Stimulated activated naive CD4-positive, alpha-beta T cell treated with Interleukin-2 at 50 U/mL for 16 hours (primary cell): ENCODE measurements at places on chromosomes 7 and 10.
A peak's percentile ranks its signal among the peaks of the same experiment; 100 is the strongest.

GRCh38 chr7:82778021-82778420 lies 334.4 kb upstream of the CACNA2D1 start:
- no peak for DNase-seq

DNA sequence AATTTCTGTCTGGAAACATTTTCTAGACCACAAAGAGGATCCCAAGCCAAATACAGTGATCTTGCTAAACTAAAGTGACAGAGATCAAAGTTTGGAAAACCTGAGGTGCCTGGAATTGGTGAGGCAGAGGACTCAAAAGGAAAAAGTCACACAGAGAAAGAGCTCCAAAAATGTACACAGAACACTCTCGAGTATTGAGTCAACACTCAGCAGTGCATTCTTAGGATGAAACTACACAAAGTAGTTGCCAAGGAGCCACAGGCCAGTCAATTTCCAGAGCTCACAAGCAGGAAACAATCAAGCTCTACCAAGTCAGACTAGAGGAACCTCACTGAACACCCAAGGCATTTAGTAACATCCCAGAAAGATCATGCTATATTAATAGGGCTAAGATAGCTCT lies 61.3 kb downstream of the MICU1 start:
- DNase-seq = no peak

- no peak for DNase-seq
These were observed 91.1 kb downstream of the CXCL12 start for GRCh38 chr10:44293842-44294241.

DNA sequence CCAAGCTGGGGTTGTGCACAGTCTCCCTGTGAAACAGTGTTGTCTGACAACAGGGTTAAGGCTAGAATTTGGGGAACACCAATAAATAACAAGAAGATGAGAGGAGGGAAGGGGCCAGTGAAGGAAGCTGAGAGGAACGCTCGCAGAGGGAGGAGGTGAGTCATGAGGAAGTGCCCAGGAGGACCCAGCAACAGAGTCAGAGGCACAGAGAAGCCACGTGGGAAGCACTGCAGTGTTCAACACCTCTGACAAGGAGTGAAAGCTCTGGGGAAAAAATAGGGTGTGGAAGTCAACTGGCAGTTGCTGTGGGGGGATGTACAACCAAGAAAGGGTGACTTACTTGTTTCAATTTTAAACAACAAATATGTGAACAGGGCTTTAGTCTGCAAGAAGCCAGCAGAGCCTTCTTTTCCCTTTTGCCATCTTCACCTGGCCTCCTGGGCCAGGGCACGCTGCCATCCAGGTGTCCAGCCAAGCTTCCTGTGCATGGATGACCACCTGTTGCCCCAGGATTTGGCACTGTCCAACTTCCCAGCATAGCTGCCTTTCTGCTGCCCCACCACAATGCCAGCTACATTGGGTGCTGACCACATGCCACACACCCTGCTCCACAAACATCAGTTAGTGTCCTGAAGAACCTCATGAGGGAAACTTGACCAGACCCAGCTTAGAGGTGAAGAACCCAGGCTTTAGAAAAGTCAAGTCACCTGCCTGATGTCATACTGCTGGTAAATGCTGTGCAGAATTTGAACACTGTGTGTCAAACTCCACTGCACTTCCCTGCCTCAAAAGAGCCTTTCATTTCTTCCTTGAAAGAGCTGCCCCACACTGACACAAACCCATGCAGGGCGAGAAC lies 69.6 kb downstream of the ATXN7L1 start:
- DNase-seq = peak; percentile 74

DNA sequence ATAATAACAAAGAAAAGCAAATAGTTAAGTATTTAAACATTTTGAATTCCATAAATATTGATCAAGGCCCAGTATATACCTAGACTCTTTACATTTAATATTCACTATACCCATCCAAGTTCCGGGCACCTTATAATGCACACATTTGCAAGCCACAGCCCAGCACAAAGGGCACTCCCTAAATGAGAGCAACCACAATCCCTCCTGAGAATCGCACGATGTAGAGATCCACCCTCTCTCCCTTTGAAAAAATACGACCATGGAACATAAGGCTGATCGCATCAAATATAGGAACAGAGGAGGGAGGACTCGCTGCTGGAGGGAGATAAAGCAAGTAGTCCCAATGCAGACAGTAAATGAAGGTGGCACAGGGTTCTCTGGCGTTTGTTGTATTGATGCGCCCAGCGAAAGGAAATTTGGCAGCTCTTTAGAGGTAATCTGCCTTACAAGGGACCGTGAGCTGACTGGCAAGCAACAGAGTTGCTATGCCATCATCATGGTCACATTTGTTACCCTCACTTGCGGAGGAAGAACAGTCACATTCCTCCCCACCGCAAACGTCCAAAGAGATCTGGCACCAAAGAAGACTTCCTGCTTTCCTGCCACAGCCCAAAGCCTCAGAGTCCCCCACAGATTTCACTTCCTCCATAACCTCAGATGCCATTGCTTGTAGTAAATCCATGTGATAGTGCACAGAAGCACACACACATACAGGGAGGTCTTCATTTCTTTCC lies 16.1 kb upstream of the TAS2R40 start:
- DNase-seq = no peak

- DNase-seq = peak; percentile 68
These were observed 214.4 kb downstream of the FAM107B start for GRCh38 chr10:14560274-14560673.

DNA sequence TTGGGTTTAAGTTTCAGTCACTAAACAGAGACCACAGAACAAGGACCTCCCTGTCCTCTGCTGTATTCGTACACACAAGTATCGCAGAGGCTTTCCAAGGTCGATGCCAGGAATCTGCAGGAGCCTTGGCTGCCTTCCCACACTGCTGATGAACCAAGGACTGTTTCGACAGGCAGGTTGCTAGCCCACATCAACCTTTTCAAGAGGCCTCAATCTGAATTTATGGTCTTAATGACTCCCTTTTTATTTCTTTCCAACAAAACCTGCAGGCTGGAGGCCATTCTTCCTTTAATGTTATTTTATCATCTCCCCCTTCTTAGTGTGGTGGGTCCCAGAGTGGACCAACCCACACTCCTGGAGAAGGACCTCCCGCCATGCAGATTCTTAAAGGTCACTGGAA lies 45.6 kb downstream of the JCAD start:
- DNase-seq = no peak

DNA sequence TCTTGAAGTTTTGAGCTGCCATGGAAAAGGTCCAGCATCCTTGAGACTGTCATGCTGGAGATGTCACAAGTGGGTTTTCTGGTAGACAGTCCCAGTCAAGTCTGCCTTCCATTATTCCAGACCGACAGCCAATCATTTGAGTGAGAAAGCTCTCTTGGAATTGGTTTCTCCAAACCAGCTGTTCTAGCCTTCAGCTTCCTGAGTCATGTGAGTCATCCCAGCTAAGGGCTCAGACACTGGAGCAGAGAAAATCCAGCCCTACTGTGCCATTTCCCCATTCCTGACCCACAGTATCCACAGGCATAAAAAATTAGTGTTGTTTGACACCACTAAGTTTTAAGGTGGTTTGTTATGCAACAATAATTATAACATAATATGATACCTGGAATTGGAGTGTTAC lies 219.0 kb downstream of the ADRA2A start:
- no peak for DNase-seq

GRCh38 chr10:27771231-27771630 lies 25.6 kb upstream of the MKX start:
- DNase-seq = no peak

DNA sequence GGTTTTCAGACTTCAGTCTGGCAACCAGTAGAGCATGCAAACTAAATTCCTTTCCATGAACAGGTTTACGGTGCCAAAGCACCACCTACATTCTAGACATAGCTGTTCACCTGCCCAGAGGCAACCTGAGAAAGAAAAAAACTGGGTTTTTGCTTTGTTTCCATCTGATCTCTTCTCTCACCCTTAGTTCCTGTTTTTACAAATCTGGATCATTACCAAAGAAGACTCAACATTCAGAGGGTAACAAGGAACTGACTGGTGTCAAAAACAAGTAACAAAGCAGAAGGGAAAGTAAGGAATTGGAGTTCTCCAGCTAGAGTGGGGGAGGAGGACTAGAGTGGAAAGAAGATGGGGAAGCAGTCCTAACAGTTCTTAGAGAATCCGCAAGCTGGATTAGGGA lies 36.4 kb downstream of the CPVL start:
- DNase-seq = no peak

DNA sequence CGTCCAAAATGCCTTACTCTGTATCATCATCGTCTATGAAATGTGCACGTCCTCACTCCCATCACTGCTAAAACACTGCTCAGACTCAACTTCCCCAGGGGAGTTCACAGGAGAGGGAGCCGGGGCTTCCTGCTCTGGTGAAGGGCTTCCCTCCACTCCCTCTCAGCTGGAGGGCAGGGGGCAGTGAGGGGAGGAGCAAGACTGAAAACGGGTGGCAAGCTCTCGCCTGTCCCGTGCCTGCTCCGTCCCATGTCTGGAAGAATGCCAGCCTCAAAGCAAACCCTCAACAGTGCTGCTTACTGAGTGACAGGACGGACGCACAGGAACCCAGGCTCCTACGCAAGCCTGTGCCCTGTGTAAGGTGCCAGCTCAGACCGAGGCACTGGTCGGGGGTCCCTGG lies 25.1 kb downstream of the PRKAG2 start:
- DNase-seq = no peak

- no peak for DNase-seq
These were observed 56.1 kb downstream of the FEZF1 start for GRCh38 chr7:122248472-122248871.

DNA sequence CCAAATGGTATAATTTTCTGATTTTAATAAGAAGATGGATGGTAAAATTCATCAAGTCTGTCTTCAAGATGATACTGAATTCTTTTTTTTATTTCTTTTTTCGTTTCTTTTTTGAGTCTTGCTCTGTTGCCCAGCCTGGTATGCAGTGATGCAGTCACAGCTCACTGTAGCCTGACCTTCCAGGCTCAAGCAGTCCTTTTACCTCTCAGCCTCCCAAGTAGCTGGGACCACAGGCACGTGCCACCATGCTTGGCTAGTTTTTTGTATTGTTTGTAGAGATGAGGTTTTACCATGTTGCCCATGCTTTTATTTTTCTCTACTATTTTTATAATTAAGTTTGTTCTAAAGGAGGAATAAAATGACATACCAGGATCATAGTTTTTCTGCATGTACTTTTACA lies 52.1 kb upstream of the HELLS start:
- DNase-seq = no peak

- DNase-seq = no peak
These were observed 107.0 kb upstream of the ZNF716 start for GRCh38 chr7:57342954-57343353.

- DNase-seq = no peak
These were observed 26.1 kb upstream of the ZNF365 start for GRCh38 chr10:62348029-62348428.

DNA sequence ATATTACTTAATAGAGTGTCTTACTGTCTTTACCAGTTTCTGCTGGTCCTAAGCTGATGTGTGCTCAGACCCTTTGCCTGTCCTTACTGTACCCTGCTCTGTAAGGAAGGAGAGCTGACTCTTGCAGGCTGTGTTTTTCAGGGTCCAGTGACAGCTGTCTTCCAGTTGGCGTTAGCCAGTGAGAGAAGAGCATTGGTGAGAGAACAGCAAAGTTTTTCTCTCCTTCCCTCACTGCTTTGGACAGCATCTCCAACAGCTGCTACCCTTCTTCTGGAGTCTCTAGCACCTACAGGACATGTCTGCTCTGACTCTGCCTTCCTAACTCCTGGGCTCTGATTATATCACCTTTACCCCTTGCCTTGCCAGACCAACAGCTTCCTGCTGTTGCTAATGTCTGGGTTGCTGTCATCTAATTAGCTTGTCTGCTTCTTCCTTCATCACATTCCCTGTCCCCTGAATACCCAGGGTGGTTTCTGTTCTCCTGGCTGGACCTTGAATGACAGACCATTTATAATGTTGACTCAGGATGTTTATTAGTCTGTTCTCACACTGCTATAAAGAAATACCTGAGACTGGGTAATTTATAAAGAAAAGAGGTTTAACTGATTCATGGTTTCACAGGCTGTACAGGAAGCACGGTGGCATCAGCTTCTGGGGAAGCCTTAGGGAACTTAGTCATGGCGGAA lies 23.5 kb upstream of the PANK1 start:
- DNase-seq = no peak

GRCh38 chr7:91079487-91079886 lies 184.7 kb upstream of the FZD1 start:
- no peak for DNase-seq

DNA sequence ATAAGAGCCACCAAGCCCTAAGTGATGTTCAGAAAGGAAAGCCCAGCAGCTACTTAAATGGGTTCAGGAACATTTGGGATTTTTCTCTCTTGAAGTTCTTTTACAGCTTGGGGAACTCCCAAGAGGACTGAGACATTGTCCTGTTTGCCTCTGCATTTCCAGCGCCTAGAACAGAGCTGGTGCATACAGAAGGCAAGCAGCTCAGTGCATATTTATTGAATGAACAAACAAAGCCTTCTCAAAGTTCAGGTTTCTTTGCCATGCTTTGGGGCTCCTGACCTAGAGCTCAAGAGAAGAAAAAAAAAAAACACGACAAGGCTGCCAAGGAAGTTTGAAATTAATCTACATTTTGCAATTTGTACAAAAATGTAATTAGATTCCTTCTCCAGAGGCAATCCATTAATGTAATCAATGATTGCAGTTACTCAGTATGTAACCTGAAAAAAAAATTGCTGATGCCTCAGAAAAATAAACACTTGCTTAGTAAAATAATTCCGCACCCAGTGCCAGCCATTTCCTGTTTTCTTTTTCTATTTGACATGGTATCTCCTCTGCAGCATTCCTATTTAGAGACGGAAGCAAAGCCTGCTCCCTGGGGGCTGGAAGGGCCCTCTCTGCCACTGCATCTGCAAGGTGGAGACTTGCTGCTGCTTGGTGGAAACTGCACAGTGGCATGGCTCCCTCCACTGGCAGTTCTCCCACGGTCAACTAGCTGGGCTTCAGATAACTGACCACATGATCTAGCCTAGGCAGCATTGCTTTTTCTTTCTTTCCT lies 157.3 kb downstream of the TMEM178B start:
- DNase-seq = no peak

DNA sequence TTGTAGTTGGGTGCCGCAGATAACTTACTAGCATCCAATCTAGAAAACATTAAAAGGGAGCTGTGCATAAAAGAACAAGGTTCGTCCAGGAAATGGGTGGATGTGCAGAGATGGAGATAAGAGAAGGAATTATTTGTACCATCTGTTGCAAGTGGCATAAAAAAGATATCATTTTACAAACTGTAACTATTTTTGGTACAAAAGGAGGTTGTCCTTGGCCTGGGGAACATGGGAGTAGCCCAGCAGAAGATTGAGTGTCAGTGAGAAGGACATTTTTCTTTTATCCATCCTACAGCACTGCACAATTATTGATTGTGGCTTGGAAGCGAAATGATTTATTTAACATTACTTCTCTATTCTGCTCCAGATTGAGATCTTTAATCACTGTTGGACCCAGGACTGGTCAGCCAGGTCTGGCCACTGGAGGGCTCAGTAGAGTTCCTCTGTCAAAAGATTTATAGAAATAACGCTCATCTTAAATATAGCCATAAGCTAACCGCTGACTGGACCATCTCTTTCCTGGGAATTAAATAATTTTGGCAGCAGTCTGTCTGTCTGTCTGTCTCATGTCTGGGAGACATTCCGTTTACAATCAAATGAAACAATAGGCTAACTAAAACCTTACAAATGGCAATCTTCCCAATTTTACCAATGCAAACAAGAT lies 254.1 kb downstream of the KIAA1217 start:
- DNase-seq = no peak

GRCh38 chr7:68509603-68510002 lies 1088.7 kb upstream of the AUTS2 start:
- DNase-seq = no peak
